ENCODE measurements at places on chromosomes 1 and 21.
A peak's percentile ranks its signal among the peaks of the same experiment; 100 is the strongest.

DNA sequence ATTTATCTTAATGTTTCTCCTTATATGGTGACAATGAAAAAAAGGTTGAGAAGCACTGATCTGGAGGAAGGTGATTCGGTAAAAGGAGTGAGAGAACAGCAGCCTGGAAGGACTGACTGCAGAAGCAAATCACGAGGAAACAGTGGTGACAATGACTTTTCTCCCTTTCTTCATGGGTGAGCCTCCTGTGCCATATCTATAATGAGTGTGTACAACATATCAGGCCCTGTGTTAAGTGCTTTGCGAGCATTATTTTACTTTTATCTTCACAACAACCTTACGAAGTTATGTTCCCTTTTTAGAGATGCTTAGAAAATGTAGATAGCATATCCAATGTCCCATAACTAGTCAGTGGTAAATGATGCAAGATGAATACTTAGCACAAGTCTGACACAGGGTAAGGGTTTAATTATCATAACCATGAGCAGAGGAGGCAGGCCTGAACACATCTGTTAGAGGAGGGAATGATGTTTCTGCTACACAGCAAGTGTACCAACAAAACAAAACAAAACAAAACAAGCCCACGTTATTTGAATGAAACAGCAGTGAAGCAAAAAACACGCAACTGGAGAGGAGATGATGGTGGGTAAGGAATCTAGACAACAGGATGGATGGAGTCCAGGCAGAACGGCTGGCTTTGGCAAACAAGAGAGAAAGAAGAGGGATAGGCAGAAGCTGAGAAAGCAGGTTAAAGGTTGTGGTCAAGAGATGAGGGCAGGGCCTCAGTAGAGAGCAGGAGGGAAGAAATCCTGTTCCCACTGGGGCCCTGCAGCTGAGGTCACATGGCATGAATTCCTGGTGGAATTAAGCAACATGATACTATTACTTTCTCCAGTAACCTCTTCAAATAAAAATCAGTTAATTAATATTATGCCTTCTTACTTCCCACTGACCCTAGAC lies 29.6 kb downstream of the GNG12 start:
- DNase-seq, result no peak

DNA sequence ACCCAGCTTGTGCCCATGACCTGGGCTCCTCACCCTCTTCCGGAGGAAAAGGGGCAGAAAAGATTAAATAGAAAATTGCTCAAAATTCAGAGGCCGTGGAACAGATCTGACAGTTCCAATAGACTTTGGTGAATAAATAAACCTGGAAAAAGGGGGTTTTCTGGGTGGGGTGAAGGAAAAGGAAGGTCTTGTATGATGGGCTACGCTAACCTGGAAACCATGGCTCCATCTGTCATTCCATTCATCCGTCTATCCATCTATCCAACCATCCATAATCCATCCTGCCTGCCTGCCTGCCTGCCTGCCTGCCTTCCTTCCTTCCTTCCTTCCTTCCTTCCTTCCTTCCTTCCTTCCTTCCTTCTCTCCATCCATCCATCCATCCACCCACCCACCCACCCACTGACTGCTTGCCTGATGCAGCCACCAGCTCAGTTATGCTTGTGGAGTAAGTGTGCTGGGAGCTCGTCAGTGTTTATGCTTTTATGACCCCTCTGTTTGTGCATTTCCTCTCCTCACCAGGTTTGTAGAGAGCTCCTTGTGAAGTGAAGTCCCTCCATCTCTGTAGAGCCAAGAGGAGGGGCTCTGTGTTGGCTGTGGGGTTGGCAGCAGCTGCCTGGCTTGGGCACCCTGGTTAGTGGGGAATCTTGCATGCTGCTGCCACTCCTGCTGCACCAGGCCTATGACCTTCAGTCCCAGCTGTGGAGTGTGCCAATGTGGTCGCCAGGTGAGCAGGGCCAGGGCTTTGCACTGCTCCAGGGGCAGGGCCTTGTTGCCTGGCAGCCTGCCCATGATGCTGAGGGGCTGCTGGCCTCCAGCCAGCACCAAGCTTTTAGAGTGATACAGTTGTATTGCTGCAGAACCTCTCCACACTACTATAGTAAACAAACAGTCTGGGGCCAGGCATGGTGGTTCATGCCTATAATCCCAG lies 16.0 kb upstream of the POU3F1 start:
- no peak for DNase-seq

DNA sequence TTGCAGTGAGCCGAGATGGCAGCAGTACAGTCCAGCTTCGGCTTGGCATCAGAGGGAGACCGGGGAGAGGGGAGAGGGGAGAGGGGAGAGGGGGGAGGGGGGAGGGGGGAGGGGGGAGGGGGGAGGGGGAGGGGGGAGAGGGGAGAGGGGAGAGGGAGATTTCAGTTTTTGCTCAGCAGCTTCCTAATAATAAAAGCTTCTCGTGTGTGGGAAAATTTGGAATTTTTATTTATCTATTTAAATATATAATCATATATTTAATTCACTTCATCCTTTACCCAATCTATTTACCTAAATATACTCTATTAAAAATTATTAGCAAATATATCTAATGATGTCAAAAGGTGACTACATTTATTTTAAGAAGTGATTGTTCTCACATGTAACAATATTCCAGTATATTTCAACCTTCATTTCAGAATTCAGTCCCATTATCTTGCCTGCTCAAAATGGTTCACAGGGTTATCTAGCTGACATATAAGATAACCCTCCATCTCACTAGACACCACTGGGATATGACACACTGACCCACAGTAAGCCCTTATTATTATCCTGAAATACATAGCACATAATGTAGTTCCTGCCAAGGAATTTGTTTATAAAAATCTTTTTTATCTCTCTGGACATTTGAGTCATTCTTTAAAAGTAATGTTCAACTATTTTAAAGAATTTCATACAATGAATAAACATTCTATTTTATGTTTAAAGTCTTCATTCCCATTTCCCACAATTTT lies 105.9 kb downstream of the GPATCH2 start:
- DNase-seq, result no peak

- DNase-seq, result peak; percentile 48
These were observed 14.7 kb upstream of the POFUT2 start for GRCh38 chr21:45302082-45303061.
